ENCODE measurements at places on chromosomes 13 and 19. TPM values are rescaled to one million over a fixed set of nuclear protein-coding genes. Genes with fewer than 3 reads are reported as not detected.

- no peak overlapping the region for H3K4me3 ChIP-seq
- no peaks in the 10 kb centered on the region for H3K4me1 ChIP-seq
- H3K27ac ChIP-seq: no peak overlapping the region
- H3K36me3 ChIP-seq: no peaks in the 10 kb centered on the region
- DNase-seq: no peak
Observed at GRCh38 chr13:31224963-31225559, 25.3 kb downstream of the B3GLCT start.

ZNF737 gene
- 14.3 TPM for total RNA-seq

CEACAM19 gene
- total RNA-seq: 0.18 TPM

ZAR1L gene
- not detected for total RNA-seq

- no peak for DNase-seq
- no peak overlapping the region for H3K27ac ChIP-seq
- no peak overlapping the region for H3K4me3 ChIP-seq
- H3K4me1 ChIP-seq: no peaks in the 10 kb centered on the region
- no peaks in the 10 kb centered on the region for H3K36me3 ChIP-seq
- H3K27me3 ChIP-seq: no peaks in the 10 kb centered on the region
Observed at GRCh38 chr13:24746618-24747247, 17.2 kb upstream of the RNF17 start.

ZFP30 gene
- total RNA-seq: 11.4 TPM

- H3K36me3 ChIP-seq: no peaks in the 10 kb centered on the region
- H3K27me3 ChIP-seq: no peaks in the 10 kb centered on the region
- no peak overlapping the region for H3K4me3 ChIP-seq
Observed at GRCh38 chr19:50269653-50270052, 59.5 kb downstream of the KCNC3 start.
